NCI-H345 (cell line): ENCODE measurements at places on chromosomes 7 and 10.

DNA sequence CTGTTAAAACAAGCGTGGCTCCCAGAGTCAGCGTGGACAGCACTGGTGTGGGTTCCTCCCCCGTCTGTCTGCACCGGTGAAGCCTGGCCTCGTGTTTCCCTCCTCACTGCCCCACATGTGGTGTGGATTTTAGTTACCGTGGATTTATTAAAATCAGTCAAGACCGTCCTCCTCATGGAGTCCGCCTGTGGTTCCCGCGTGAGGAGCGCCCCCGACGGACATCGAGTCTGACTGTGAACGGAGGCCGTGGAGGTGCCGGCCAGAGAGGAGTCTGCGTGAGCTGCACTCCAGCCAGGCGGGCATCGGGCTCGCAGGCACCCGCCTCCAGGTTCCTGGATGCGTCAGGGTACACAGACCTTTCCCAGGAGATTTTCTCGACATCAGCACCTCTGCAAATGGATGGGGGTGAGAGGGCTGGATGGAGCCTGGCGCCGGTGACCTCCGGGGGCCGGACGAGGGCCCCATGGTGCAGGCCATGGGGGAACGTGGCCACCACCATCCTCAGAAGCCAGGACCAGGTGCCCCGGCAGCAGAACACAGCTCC is 26.3 kb upstream of the UTF1 start:
- no peak for DNase-seq

GRCh38 chr7:6460303-6460702 is 12.5 kb upstream of the DAGLB start:
- DNase-seq, result no peak

DNA sequence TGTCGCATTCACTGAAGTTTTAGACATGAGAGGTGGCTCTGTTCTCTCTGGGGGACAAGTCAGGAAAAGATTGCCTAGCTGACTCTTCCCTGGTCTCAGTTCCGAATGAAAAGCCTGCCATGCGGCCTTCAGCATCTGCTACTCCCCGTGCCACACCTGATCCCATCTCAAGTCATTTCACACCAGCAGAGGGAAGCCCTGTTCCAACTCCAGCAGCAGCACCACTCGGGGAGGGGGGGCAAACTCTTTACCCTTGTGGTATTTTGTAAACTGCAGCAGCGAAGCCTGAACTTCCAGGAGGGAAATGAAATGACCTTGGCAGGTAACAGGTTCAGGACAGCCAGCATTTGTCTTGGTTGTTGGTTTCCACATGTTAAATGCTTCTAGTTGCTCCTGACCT is 13.8 kb downstream of the LRRC4 start:
- no peak for DNase-seq

- DNase-seq, result no peak
These were observed 27.8 kb downstream of the ABI1 start for GRCh38 chr10:26832960-26833359.

- DNase-seq, result no peak
These were observed 87.3 kb downstream of the IDE start for GRCh38 chr10:92486637-92487036.

DNA sequence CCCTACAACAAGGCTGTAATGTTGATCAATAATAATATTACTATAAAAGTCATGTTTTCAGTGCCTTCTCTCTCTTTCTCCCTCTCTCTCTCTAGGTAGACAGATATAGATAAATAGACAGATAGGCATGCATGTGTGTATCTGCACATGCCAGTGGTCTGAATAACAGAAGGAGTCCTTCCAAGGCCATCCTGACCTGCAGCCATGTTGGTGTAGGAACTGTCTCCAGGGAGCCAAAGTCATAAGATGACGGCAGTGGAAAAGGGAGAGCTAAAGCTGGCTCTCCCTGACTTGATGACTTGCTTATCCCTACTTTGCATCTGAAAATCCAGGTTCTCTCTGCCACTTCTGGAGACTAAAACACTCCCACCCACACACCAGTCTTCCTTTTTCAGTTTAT is 113.0 kb downstream of the TRIL start:
- DNase-seq, result no peak
